ENCODE measurements at places on chromosomes 12 and 14. TPM values are rescaled to one million over a fixed set of nuclear protein-coding genes. Genes with fewer than 3 reads are reported as not detected.

DNA sequence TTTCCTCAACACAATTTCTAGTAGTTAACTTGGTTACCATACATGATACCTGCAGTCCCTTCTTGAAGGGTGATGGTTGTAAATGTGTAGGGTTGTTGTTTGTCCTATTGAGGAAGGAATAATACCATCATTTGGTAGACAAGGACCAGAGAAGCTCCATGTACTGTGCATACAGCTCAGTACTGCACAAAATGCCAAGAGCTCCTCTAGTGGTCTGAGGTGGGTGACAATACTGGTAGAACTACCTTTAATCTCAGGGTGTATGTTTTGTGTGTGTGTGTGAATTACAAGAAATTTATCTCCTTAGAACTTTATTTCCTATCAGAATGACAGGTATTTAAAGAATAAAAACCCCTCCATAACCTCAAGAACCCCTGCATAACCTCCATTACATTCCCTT lies 575.3 kb downstream of the TMTC2 start:
- no peak for DNase-seq
- no peak overlapping the region for H3K4me3 ChIP-seq
- no peaks in the 10 kb centered on the region for H3K4me1 ChIP-seq
- no peaks in the 10 kb centered on the region for H3K36me3 ChIP-seq
- H3K27ac ChIP-seq: no peak overlapping the region

The GPR137C gene
- 4.3 TPM for total RNA-seq

DNA sequence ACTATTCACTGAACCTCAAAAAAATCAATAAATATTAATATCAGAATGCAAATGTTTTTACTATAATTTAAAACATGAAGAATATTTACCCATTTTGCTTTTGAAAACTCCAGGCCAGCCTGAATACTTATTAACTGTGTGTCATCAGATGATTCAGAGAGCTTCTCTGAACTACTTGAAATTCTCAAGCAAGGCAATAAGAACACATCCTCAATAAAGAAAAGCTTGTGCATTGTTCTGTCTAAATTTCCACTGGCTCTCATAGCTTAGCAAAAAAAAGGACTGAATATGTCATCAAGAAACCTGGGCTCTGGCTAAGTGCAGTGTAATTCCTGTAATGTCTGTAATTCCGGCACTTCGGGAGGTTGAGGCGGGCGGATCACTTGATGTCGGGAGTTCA lies 194.1 kb downstream of the BTG1 start:
- no peak overlapping the region for H3K4me3 ChIP-seq
- H3K27ac ChIP-seq: no peak overlapping the region
- H3K36me3 ChIP-seq: no peaks in the 10 kb centered on the region
- no peak for DNase-seq
- H3K4me1 ChIP-seq: no peaks in the 10 kb centered on the region
- no peaks in the 10 kb centered on the region for H3K27me3 ChIP-seq

DNA sequence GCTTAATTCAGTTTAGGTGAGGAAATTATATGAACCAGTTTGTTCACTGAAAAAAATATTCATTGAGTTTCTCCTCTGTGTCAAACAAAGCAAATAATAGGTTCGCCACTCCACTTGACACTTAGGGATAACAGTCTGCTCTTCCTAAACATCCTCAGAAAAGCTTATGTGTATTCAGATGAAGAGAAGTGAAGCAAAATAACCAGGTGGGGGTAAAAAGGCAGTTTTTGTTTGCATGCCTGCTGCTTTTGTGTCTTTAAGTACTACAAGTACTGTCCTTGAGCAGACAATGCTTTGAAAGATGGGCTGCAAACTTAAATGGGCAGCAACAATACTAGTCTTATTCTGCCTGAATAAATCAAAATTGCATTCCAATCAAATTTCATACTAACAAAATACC lies 910.7 kb upstream of the MDGA2 start:
- DNase-seq: no peak
- no peak overlapping the region for H3K27ac ChIP-seq
- no peak overlapping the region for H3K4me3 ChIP-seq

DNA sequence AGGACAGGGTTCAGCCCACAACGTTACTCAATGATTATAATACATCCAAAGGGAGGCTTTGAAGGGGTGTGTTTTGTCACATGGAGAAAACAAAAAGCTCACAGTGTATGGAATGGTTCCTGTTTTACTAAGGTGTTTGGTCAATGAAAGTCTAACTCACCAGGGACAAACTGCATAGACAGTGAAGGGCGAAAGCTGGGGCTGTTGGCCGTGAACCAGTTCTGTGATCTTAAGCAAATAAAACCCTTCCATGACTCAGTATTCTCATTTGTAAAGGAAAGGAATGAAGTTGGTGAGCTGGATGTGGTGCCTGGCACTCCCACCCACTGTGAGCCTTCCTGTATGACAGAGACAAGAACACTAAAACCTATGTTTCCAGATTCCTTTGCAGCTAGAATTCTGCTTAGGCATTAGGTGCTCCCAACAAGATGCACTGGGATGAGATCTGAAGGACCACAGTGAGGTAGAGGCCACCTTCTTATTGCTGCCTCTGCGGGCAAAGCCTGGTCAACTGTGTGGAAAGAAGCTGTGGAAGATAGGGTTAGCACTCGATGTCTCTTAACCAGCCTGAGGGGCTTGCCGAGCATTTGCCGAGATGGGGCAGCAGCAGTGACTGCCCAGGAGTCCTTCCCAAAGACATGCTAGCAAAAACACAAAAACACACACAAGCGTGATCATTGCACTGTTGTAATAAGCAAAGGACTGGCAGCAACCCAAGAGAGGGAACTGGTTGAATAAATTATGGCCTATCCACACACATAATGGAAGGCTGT lies 48.5 kb downstream of the VCPKMT start:
- H3K4me1 ChIP-seq: peaks cover under 1% of the 10 kb centered on the region
- H3K27me3 ChIP-seq: no peaks in the 10 kb centered on the region
- H3K36me3 ChIP-seq: no peaks in the 10 kb centered on the region
- DNase-seq: no peak

DNA sequence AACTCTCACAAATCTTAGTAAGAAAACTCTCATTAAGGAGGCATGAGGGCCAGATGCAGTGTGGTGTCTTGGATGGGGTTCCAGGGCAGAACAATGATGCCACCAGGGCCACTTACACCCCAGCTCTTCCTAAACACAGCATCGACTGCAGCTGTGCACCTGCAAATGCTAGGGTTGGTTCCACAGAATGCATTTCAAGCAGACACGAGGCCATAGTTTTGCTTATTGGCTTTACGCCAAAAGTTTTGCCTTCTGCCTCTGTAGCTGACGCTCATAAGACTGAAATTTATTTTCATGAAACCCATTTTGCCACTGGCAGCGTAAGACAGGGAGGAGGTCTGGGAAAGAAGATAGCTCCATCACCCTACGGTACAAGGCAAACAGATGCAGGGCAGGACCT lies 179.0 kb downstream of the RIMBP2 start:
- H3K27ac ChIP-seq: no peak overlapping the region
- no peak overlapping the region for H3K4me3 ChIP-seq
- peaks cover 4% of the 10 kb centered on the region for H3K4me1 ChIP-seq
- H3K36me3 ChIP-seq: no peaks in the 10 kb centered on the region

The TAS2R8 gene
- not detected for total RNA-seq

The PPM1H gene
- total RNA-seq: 36.1 TPM

- H3K36me3 ChIP-seq: no peaks in the 10 kb centered on the region
- no peak overlapping the region for H3K27ac ChIP-seq
- no peak overlapping the region for H3K4me3 ChIP-seq
- no peaks in the 10 kb centered on the region for H3K27me3 ChIP-seq
Observed at GRCh38 chr12:5503774-5504173, 71.9 kb downstream of the NTF3 start.

- no peaks in the 10 kb centered on the region for H3K27me3 ChIP-seq
- H3K4me3 ChIP-seq: no peak overlapping the region
- H3K27ac ChIP-seq: no peak overlapping the region
- H3K4me1 ChIP-seq: peaks cover 7% of the 10 kb centered on the region
Observed at GRCh38 chr12:54298904-54299303, 1.9 kb downstream of the NFE2 start.

DNA sequence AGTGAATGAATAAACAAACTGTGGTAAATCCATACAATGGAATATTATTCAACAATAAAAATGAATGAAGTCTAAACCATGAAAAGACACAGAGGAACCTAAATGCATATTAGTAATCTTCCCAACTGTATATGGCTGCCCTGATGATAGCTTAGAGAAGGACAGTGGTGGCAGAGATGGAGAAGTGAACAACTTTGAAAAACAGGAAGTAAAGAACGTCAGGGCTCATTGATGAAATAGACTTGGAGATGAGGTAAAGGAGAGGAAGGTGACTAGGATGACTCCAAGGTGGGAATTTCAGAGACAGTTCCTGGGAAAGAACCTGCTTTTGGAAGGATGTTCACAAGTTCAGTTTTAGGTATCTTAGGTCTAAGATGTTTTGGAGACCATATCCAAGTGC lies 36.3 kb upstream of the NT5DC3 start:
- no peak for DNase-seq
- H3K27ac ChIP-seq: no peak overlapping the region
- H3K4me3 ChIP-seq: no peak overlapping the region

The SOS2 gene
- 10.3 TPM for total RNA-seq

DNA sequence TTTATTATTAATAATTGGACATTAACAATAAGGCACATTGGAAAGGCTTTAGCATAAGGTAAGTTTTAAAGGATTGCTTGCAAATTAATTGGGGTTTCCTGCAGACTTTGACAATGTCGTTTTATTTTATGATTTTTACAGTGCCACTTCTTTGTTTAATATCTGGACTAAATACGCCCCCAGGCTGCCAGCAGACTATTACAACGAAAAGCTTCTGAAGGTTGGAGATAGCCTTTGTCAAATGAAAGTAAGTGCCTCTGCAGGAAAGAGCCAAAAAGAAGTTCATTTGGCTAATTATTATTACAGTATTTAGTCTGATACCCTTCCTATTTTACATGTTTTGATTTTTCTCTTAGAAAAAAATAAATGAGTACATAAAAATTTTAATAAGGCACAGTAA lies 11.3 kb downstream of the CFAP54 start:
- no peak overlapping the region for H3K4me3 ChIP-seq
- 0 out of 2 replicates have a peak, but pooled peaks cover 4% of the 10 kb centered on the region for H3K4me1 ChIP-seq
- no peak for DNase-seq
- H3K36me3 ChIP-seq: no peaks in the 10 kb centered on the region

- no peaks in the 10 kb centered on the region for H3K27me3 ChIP-seq
- no peak for DNase-seq
- H3K27ac ChIP-seq: no peak overlapping the region
- no peaks in the 10 kb centered on the region for H3K36me3 ChIP-seq
- no peak overlapping the region for H3K4me3 ChIP-seq
Observed at GRCh38 chr14:75230140-75230792, 48.4 kb upstream of the FOS start.

The LRRK2 gene
- 0.13 TPM for total RNA-seq

DNA sequence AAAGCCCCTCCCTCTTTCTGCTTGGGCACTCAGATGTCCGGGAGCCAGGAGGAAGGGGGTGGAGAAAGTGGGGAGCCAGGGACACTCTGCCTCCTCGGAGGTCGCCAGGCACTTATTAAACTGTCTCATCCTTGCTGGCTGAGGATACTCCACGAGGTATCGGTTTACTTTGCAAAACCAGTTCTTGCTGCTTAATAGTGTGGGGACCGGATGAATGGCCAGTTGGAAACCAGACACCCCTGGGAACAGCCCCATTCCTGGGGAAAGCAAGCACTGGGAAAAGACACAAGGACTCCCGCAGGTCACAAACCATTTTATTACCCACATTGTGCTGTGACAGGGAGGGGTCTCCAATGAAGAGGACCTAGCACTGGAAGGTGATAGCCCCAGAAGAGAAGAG lies 34.2 kb downstream of the CCDC88C start:
- DNase-seq: no peak
- H3K27me3 ChIP-seq: no peaks in the 10 kb centered on the region
- H3K4me1 ChIP-seq: peaks cover 22% of the 10 kb centered on the region
- H3K36me3 ChIP-seq: no peaks in the 10 kb centered on the region
- peak overlapping the region; percentile 56 for H3K27ac ChIP-seq
- no peak overlapping the region for H3K4me3 ChIP-seq

The SOAT2 gene
- not detected for total RNA-seq

GRCh38 chr12:84986586-84986985 lies 49.5 kb downstream of the TSPAN19 start:
- DNase-seq: no peak
- no peak overlapping the region for H3K4me3 ChIP-seq
- H3K27ac ChIP-seq: no peak overlapping the region
- H3K27me3 ChIP-seq: no peaks in the 10 kb centered on the region

- no peak for DNase-seq
- H3K4me1 ChIP-seq: peaks cover 9% of the 10 kb centered on the region
- no peaks in the 10 kb centered on the region for H3K27me3 ChIP-seq
Observed at GRCh38 chr12:108800591-108800990, 56.8 kb downstream of the SSH1 start.

The COX14 gene
- 40.1 TPM for total RNA-seq
